ENCODE measurements at places on chromosomes 5 and 9.
A peak's percentile ranks its signal among the peaks of the same experiment; 100 is the strongest.

- DNase-seq = no peak
Measured at GRCh38 chr5:108418197-108418596, 36.3 kb upstream of the FBXL17 start.

GRCh38 chr5:95422838-95423237 lies 31.7 kb downstream of the FAM81B start:
- DNase-seq = peak; percentile 33

- no peak for DNase-seq
Measured at GRCh38 chr9:131167146-131167692, 41.8 kb downstream of the NUP214 start.

DNA sequence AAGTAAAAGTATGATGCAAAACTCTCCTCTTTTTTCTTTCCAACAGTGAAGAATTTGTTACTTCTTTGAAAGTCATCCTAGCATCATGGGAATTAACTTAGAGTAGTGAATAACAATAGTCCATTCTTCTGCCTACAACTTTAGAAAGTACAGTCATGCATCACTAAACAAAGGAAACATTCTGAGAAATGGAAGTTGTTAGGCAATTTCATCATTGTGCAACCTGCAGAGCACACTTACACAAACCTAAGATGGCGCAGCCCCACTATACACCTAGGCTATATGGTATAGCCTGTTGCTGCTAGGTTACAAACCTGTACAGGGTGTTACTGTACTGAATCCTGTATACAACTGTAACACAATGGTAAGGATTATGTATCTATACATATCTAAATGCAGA lies 1209.3 kb upstream of the C9orf72 start:
- DNase-seq = no peak

DNA sequence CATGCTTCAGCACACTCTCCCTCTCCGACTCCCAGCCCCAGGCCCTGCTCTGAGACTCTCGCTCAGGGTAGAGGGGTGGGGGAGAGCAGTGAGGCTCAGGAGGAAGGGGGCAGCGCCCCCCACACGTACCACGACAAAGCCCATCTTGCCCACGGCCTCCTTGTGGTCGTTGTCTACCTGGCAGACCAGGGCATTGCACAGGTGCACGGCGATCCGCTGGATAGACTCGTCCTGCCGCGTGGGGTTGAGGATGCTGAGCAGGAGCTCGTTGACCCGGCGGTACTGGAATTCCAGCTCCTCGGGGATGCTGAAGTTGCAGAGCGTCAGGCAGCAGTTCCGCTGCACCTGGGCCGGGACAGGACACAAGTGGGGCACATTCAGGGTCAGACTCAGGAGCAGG lies 18.5 kb upstream of the ZDHHC12 start:
- no peak for DNase-seq

GRCh38 chr9:69121155-69122081 lies 52.7 kb upstream of the TJP2 start:
- no peak for DNase-seq

- no peak for DNase-seq
Measured at GRCh38 chr5:113757508-113757907, 244.0 kb downstream of the YTHDC2 start.

DNA sequence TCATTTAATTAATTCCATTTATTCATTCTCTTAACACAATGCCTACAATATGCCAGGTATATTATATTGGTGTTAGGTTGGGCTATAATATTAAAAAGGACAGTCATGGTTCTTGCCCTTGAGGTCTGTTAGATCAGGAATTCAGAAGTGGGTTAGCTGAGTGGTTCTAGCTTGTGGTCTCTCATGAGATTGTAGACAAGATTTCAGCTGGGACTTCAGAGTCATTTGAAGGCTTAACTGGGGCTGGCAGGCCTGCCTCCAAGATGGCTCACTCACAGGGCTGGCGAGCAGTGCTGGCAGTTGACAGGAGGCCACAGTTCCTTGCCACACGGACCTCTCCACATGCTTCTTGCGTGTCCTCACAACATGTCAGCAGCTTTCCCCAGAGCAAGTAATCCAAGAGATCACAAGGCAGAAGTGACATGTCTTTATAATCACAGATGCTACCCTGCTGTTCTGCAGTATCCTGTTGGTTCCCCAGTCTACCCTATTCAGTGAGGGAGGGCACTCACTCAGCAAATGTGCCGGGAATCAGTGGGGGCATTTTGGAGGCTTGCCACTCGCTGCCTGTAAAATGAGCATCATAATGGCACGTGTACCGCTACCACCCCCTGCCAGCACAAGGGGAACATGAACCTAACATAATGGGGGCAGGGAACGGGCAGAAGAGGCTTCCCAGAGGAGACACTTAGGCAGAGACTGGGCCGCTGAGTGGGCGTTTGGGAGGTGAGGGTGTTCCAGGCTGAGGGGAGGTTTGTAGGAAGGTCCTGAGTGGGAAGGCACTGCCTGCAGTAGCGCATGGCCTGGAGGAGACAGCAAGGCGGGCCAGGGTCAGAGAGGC lies 70.0 kb downstream of the EXOSC2 start:
- no peak for DNase-seq

- DNase-seq = no peak
Measured at GRCh38 chr5:155936520-155937406, 390.2 kb upstream of the SGCD start.

DNA sequence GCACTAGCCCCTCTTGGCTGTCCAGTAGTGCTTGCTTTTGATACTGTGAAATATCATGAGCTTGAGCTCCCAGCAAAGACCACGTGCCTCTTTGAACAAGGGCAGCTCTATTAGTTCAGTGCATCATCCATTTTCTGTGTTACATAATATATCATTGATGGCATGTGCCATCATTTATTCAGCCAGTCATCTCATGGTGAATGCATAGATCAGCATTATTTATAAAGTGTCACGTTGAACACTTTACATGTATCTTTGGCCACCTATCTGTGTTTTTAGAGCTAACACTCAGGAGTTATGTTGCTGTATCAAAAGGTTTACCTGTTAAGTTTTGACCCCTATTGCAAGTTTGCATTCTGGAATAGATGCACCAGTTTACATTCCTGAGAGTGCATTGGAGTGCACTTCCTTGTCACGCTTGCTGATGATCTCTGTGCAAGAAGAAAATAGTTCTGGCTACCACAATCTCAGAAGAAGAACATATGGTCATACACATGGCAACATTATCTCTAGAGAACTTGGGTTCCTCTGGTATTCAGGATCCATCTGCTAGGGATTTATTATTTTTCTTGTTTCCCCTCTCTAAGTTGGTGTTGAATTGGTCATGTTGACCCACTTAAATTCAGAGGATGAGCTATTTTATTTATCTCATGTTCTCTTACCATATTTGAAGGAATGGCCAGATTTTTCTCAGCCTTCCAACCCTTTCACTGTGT lies 120.9 kb downstream of the SH3GL2 start:
- no peak for DNase-seq

DNA sequence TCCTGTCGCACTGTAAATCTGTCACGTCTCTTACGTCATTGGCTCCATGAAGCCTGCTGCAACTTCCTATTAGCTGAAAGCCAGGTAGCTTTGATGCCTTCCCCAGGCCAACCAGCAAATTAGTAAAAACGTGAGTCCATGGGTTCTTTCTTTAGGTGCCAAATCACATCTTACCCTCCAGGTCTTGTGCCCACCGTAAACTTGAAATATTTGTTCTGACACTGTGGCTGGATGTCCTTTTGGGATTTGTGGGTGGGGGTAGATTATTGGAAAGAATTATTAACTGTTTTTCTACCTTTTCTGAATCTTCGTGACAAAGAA lies 172.8 kb downstream of the NR3C1 start:
- no peak for DNase-seq

DNA sequence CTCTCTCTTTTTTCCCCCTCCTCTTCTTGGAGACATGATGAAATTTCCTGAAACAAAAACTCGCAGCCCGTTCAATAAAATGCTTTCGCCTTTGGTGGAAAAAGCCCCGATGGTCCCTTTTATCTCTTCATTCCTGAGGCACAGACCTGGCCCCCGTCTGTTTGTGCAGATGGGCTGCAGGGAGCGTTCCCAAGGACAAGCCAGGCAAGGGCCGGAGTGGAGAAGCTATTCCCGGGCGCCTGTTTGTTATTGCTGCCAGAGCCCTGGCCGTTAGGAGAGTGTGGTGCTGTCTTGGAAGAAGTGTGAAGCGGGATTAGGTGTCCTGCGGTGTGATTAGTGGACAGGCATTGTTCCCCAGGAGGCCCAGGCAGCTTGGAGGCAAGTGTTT lies 71.9 kb downstream of the SMIM23 start:
- peak; percentile 74 for DNase-seq

- no peak for DNase-seq
Measured at GRCh38 chr5:851076-851475, 290 bp upstream of the ZDHHC11 start.

DNA sequence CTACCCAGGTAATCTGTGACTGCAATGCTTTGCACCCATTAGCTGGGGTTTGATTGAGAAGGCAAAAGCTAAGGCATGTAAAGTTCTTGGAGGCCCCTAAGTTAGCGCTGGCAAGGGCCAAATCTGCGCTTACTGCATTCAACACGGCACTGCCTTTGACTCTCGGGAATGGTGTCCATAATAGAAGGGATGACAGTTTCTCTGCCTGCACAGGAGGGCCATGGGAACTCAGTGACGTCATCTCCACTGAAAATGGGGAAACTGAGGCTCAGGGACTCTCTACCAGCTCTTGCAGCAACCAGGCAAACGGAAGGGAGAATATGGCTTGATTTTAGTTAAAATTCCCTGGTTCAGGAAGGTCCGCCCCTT lies 487 bp downstream of the SPATA24 start:
- no peak for DNase-seq

GRCh38 chr9:121185178-121185745 lies 16.4 kb downstream of the RAB14 start:
- DNase-seq = no peak

DNA sequence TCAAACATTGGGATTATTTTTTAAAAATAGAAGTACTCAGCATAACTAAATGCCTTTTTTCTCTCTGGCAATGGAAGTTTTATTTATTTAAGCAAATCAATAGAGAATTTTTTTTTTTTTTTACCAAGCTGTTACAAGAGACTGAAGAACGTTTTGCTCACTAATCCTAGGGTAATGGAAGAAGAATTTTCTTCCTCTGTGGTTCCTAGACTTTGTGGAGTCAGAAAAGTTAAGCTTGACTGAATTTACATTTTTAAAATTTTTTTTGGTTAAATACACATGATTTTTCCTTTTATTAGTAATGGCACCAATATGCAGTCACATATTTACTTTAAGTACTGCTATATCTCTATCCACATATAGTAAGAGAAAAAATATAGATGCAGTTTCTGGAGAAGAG lies 189.8 kb downstream of the PCSK1 start:
- DNase-seq = peak; percentile 85

GRCh38 chr5:57664700-57665099 lies 182.1 kb upstream of the ACTBL2 start:
- DNase-seq = no peak

- DNase-seq = peak; percentile 85
Measured at GRCh38 chr5:9468060-9468388, 77.9 kb downstream of the SEMA5A start.

DNA sequence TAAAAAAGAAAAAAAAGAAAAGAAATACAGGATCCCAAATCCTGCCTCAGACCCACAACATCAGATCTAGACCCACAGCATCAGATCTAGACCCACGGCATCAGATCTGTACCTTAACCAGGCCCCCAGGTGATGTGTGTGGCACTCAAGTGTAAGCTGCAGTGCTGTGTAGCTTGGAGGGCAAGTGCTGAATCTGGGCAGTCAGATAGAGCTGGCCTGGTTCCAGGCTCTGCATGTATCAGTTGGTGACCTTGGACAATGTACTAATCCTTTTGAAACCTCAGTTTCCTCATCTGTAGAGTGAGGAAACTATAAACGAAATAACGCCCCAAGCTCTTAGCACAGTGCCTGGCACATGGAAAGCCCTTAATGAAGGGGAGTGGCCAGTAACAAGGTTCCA lies 16.7 kb downstream of the COL15A1 start:
- no peak for DNase-seq

GRCh38 chr5:143416411-143416810 lies 12.9 kb upstream of the NR3C1 start:
- no peak for DNase-seq

DNA sequence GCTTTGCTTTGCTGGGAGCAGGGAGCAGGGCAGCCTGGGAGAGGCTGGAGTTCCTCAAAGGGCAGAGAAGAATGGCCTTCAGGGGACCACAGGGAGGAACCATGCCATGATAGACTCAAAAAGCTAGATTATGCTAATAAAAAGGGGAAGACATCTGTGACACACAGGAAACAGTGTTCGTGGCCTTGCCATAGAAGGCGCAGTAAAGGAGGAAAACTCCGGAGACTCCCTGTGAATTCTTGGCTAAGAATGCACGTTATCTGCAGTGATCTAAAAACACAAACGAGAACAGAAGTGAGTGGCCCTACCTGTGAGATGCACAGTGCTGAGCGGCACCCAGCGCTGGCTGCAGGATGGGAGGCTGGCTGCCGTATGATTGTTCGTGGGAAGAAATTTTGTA lies 15.9 kb upstream of the LTC4S start:
- no peak for DNase-seq

- DNase-seq = peak; percentile 86
Measured at GRCh38 chr9:8633784-8634183, 834.2 kb upstream of the DMAC1 start.

DNA sequence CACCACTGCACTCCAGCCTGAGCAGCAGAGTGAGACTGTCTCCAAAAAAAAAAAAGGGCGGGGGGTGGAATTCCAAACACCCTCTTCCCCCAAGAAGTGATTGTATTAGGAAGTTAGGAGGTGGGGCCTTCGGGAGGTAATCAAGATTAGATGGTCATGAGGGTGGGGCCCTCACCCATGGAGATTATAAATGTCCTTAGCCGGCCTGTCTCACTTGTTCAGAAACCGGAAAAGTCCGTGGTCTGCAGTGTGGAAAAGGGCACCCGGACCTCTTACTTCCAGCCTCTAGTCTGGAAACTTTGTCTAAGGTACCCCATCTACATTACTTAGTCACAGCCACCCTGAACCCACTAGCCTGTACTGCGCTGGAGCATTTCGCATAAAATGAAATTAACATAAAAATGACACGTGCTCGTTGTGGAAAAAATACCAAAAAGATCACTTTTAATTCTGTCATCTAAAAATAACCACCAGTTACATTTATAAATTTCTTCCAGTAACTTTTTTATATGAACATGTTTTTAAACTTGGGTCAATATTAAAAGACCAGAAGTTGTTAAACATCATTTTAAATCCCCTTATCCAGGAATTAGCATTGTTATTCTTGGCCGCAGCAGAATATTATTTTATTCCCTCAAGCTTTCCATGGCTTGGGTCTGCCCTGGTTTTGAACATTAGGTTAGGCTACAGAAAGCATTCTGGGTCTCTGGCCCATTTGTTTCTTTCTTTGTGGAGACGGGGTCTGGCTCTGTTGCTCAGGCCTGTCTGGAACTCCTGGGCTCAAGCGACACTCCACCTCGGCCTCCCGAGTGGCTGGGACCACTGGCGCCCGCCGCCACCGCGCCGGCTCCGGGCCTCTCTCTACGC lies 1.2 kb upstream of the CKS2 start:
- DNase-seq = no peak

- no peak for DNase-seq
Measured at GRCh38 chr5:170361616-170362015, 27.6 kb downstream of the KCNMB1 start.

DNA sequence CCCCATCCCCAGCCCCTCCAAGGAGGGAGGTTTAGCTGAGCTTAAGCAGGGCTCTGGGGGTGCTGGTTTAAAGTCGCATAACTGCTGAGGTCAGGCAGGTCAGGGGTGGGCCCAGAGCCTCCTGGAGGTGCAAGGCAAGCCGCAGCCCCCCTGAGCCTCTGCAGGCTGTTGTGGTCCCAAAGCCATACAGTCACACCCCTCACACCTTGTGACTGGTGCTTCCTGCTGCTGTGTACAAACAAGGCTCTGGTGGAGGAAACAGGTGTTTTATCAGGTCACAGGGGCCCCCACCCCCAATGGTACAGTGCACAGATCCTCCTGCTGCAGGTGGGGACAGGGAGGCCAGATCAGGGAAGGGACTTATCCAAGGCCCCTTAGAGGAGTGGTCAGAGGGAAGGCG lies 8.0 kb downstream of the TCF7 start:
- DNase-seq = no peak

All from fibroblast of skin of abdomen (primary cell).